Stimulated activated CD8-positive, alpha-beta memory T cell treated with anti-CD3 and anti-CD28 coated beads, Interleukin-2, amount 100 ng/mL, for 48 hours (primary cell): ENCODE measurements at places on chromosomes 6 and 20.

DNA sequence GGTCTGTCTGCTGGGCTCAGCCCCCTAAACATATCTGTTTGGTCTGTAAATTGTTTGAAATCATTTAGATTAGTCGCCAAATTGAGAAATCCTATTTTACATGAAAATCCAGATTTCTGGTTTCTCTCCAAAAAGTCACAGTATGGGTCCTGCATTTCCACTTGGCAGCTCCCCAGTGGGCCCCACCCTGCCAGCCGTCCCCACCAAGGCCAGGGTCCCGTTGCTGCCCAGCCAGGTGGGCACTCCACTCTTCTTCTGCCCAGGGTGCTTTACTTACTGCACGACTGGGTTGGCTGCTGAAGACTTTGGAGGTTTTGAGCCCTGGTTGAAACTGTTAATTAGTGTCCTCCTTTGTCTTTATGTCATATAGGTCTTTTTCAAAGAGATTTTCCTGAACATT is 50.4 kb downstream of the ARFGEF2 start:
- no peak for DNase-seq

DNA sequence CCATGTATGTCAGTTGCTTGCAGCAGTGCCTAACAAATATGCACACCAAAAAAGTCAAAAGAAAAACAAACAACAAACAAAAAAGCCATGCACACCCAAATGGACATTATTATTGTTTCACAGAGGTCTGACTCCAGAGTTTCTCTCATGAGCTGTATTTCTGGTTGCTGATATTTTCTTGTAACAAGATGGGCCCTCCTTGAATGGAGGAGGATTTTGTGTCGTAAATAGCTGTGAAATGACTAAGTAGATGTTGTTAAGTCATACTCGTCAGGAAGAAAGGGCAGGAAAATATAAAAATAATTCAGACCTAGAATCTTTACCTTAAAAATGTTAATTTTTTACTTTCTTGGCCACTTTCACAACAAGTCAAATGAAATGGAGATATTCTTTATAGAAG is 96.0 kb downstream of the PLEKHG1 start:
- DNase-seq: no peak

DNA sequence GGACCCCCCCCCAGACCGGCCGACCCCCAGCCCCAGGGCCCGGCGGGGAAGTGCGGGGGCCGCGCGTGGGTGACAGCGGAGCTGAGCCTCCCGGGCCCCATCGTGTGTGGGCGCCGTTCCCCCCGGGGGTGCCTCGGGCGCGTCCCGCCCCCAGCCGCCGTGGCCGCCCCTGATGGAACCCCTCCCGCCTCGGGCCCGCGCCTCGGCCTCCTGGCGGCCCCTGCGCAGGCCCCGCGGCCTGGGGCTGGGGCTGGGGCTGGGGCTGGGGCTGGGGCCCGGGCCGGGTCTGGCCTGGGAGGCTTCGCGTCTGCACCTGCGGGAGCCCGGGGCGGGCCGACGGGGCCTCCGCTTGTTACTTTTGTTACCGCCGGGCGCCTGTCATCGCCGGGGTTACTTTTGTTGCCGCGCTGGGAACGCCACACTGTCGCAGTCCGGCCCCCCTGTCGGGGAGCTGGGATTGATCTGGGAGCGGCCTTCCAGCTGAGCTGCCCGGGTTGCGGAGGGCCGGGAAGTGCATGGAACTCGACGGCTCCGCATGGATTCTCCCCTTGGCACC is 598 bp downstream of the OGFR start:
- DNase-seq: no peak

DNA sequence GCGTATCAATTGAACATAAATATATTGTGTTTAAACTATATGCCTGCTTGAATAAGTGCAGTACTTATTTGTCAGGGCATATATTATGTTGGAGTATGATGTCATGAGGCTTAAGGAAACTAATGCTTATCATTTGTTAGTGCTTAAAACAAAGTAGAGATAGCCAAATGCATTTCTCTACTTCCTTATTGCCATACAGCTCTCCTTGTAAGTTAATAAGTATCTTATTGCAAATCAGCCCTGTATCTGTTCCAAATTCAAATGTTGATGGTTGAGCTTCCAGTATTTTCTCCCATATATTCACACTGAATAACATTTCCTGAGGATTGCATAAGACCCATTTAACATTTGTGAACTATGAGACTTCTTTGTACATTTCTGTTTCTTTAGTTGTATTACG is 57.8 kb downstream of the CARMIL1 start:
- no peak for DNase-seq

DNA sequence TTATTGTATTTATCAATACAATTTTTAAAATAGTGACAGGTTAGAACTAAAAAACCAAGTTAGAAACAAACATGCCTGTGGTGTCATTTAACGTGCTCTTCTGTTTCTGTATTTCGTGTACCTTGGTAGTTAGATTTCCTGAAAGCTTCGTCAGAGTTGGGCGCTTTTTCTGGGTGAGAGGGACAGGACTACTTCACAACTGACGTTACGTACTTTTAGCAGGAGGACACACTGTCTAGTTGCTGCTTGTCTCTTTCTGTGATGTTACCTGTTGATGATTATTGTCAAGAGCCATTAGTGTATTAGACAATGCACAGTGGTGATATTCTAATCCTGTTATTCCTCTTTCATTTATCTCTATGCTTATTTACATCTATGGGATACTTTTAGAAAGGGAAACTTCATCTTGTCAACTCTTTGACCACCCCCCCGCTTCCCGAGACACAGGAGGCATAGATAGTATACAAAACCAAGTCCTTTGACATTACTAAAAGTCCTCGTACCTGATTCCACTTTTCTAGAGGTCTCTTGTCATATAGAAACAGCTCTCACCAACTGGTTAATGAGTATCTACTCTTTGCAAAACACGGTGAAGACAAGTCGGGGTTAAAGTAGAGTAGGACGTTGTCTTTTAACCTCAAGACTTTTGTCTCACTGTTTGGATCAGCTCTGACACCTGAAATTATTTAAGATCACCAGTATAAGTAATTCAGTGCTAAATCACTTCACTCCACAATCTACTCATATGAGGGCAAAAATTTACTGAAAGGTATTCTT is 96.3 kb downstream of the LYRM2 start:
- no peak for DNase-seq

DNA sequence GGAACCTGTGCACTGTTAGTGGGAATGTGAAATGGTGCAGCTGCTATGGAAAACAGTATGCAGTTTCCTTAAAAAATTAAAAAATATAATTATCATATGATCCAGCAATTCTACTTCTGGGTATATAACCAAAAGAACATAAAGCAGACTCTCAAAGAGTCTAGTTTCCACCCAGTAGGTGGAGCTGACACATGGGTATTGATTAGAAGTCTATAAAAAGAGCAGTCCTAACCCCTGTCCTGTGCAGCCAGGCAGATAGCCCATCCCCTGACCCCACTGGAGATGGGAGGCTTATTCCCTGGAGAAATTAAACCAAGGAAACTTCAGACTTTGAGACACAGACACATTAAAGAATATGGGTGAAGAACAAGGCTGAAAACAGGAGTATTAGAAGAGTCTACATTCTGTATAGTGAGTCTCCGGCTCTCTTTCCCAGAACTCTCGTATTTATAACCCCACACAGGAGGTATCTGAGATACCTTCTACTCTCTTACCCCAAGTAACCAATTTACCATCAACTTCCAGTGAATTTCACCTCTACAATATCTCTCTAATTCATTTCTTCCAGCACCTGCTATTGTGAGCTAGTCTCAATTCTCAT is 92.3 kb downstream of the SEL1L2 start:
- DNase-seq: no peak

- DNase-seq: no peak
Observed at GRCh38 chr20:31991339-31991705, 18.9 kb upstream of the CCM2L start.

GRCh38 chr6:18185624-18186023 is 30.4 kb downstream of the KDM1B start:
- no peak for DNase-seq

- DNase-seq: no peak
Observed at GRCh38 chr6:99016355-99016754, 68.6 kb upstream of the FBXL4 start.

DNA sequence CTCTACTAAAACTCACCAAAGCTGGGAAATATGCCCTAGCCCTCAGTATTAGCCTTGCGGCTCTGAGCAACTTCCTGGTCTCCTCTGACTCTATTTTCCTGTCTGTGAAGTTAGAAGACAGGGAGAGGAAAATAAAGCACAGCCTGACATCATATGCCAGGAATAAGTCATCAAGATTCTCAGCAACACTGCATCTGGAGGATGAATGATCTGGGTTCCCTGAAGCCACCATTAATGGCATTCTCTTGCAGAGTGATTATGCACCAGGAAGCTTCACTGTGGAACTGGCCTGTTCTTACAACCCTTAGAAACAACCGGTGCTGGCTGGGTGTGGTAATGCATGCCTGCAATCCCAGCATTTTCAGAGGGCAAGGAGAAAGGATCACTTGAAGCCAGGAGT is 12.4 kb downstream of the ADGRF5 start:
- no peak for DNase-seq

DNA sequence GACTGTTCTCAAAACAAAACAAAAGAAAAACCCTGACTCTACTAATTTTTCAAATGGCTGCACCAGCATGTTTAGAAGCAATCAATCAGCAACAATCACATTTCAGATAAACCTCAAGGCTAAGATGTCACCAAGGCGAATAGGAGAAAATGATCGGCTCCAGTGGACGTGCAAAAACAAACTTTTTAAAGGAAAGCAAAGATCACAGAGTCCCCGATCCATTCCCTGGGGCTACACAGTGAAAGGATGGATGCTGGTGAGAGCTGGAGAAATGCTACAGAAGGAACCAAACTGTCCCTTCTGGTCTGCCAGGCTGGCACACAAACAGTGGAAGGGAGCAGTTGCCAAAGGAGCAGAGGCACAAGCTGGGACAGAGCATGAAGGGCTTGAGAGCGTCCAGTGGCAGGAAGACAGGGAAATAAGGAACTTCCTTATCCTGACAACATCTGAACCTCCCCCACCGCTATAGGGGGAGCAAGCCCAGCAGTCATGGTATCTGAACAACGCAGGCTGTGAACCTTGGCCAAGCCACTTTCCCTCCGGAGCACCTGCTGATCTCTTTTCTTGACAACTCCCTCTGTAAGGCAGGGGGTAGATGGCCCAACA is 73.7 kb upstream of the HIVEP1 start:
- DNase-seq: no peak

DNA sequence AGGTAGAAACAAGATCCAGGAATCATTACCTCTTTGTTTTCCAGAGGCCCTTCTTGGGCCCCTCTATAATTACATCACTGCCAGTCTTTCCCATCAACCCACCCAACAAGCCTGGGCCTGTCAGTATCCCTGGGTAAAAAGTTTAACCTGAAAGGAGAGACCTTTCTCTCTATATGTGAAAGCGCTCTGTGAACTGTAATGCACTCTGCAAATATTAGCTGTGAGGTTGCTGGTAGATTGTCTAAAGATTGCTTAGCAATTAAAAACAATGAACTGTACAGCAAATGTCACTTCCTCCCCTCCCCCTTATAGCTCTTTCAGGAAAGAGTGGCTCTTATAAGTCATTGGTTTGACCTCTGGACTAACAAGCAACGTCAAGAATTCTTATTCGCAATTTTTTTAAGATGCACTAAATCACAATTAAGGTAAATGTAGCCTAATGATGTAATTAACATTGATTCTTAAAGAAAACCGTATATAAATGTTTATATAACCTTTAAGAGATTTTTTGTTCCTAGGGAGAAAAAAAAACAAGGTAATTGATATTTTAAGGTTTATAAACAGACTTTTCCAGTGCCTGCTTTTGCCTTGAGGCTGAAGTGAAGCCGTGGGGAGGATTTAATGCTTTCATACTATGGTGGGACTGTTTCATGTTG is 18.4 kb downstream of the ECT2L start:
- no peak for DNase-seq

- DNase-seq: no peak
Observed at GRCh38 chr6:30793521-30794194, 49.3 kb upstream of the IER3 start.

DNA sequence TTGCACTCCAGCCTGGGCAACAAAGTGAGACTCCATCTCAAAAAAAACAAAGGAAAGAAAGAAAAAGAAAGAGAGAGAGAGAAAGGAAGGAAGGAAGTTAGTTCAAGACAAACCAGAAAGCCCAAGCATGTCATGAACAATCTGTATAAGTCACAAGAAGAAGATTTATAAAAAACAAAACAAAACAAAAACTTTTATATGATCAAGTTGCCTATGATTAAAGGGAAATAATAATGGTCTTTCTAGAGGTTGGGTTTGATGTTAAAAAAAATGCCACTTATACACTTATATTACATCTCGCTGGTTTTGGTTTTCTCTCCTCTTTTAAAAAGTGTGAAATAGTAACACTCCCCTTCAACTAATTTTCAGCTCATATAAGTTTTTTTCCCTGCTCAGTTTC is 146.2 kb upstream of the CARMIL1 start:
- no peak for DNase-seq

DNA sequence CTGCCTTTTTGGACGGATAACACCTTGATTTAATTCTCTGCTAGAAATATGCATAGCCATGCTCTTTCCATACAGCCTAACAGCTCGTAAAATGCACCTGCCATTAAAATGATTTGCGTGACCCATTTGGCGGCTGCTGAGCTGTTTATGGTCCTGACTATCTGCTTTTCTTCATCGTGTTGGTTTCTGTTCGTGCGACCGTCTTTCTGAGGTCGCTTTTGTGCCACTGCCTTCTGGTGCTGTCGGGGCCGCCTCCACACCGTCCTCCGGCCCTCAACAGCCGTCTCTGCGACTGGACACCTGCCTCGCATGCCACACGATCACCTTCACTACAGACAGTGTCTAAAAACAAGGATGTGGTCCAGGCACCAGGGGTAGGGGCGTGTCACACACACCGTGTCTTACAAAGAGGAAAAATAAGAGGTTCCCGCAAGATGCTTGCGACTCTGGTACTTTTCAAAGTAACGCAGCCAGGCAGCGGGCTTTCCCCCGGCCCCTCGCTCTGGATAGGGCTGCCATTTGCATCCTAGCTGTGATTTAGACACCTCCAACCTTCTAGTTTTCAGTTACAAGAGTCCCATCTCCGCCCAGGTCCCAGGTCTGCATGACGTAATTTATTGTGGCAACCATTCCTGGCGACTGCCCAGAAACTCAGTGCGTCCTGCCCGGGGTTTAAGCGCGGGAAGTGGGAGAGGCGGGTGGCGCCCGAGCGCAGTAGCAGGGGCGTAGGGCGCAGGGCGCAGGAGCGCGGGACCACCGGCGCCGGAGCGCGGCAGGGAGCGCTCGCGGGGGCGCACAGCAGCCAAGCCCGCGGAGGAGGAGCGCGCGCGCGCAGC is at the start of gene STMND1:
Gene STMND1 (plus strand): TSS at position 629 of the 836 bp plus-strand sequence. CDS start 208 bp downstream, outside the sequence.
- no peak for DNase-seq

- DNase-seq: no peak
Observed at GRCh38 chr20:14481863-14482262, 144.5 kb upstream of the FLRT3 start.

- DNase-seq: no peak
Observed at GRCh38 chr6:111486921-111487320, 3.9 kb upstream of the REV3L start.

- no peak for DNase-seq
Observed at GRCh38 chr6:156427345-156427744, 349.8 kb upstream of the ARID1B start.
